ENCODE measurements at places on chromosomes 2 and 18. TPM values are rescaled to one million over a fixed set of nuclear protein-coding genes. Genes with fewer than 3 reads are reported as not detected.

Gene POTEE
- 0.03 TPM for total RNA-seq

Gene KCNG2
- not detected for total RNA-seq

Gene CROCC2
- total RNA-seq, result not detected

Gene CYP27C1
- 4.9 TPM for total RNA-seq

Gene DNAH7
- 0.84 TPM for total RNA-seq

Gene AQP4
- total RNA-seq, result not detected

Gene PLGLB2
- 0.35 TPM for total RNA-seq

Gene ACKR3
- total RNA-seq, result 20.2 TPM

Gene ASXL3
- not detected for total RNA-seq

Gene RGPD3
- 0.20 TPM for total RNA-seq
